Ascending aorta (tissue), 2 donors: ENCODE measurements at places on chromosomes 7 and 10. TPM values are rescaled to one million over a fixed set of nuclear protein-coding genes. Genes with fewer than 3 reads are reported as not detected.

GRCh38 chr10:92238054-92238585 is 52.8 kb downstream of the CPEB3 start:
- no peak for DNase-seq

TMEM254 gene
- 2.4 TPM for total RNA-seq

GRCh38 chr7:43481902-43482678 is 100.8 kb upstream of the STK17A start:
- DNase-seq = no peak

FZD1 gene
- 39.1 TPM for total RNA-seq
